ENCODE measurements at places on chromosomes 2 and 18.

DNA sequence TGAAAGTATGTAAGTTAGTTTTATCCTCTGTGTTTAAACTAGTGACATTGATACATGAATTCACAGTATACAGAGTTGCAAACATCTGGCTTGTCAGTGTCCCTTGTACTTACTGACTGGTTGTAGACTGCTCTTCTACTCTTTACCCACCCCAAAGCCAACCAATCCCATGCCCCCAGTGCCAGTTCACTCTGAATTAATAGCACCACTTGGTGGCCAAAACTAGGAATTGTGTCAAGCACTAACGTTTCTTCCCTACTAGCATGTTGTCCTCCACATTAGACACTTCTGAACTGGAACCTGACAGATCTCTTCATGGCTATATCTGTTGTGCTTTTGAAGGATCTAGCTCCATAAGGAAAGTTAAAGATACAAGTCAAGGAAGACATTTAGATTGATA, 27.2 kb upstream of the OTX1 start:
- DNase-seq = no peak

- DNase-seq = no peak
Measured at GRCh38 chr2:12504443-12504842, 212.3 kb upstream of the TRIB2 start.

- no peak for DNase-seq
Measured at GRCh38 chr2:101479328-101479727, 4.4 kb upstream of the RFX8 start.

GRCh38 chr2:150977296-150977695, 284.4 kb downstream of the RBM43 start:
- no peak for DNase-seq

DNA sequence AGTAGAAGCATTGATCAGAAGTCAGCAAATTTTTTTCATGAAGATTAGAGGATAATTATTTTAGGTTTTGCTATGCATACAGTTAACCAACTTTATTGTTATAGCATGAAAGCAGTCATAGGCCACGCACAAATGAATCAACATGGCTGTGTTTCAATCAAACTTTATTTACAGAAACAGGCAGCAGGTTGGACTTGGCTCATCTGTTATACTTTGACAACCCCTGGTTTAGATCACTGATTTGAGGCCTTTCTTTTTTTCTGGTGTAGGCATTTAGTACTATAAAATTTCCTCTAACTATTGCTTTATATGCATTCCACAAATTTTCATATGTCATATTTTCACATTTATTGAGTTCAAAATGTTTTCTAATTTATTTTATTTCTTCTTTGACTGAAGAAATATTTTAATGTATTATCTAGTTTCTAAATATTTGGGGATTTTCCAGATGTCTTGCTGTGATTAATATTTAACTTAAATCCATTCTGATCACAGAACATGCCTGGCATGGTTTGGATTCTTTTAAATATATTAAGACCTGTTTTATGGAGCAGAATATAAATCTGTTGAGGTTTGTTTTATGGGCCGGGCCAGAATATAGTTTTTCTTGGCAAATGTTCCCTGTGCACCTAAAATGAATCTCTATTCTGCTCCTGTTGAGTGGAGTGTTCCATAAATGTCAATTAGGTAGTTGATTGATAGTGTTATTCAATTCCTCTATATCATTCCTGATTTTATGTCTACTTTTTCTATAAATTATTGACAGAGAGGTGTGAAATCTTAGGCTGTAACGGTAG, 116.3 kb upstream of the KLHL29 start:
- DNase-seq = no peak

DNA sequence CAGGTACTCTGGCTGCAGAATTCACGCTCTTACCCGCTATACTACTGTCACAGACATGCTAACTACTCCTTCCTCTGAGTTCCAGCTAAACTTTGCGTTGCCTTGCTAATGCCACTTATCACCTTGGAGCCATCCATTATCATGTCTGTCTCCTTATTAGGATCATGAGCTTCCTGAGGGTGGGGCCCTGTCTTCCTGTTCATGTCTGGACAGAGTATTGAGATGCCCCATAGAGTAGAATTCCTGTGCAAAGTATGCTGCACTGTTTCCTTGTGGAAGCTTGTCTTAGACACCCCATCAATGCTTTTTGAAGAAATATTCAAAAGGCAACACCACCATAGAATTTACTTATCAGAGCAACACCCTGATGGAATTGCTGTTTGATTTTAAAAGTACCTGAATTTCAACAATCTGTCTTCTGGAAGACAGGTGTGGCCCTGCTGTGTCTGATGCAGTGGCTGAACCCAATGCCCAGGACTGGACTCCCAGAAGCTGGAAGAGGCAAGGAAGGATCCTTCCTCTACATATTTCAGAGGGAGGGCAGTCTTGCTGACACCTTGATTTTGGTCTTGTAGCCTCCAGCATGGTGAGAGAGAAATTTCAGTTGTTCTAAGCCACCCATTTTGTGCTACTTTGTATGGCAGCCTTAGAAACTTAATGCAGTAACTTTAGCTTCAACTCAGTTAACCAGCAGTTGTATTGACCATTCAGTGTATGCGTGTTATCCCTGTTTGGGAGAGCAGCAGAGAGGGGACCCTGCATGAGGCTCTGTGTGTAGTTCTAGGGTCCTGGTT, 5.6 kb downstream of the LAMA3 start:
- no peak for DNase-seq

DNA sequence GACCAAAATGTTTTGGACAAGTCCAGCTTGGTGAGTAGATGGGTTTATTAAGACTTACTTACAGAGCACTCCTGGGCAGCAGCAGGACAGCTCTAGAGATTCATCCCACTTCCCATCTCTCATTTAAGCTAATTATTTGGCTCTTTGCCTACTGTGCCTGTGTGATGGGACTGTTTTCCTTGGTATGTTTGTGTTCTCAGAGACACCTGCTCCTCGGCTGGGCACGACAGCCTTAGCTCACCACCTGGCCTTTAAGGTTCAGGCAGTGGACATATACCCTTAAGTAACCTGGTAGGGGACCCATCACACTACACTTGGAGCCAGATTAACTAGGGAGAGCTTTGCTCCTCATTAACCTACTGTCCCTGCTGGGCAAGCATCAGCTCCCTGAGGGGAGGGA, 41.7 kb upstream of the EFEMP1 start:
- DNase-seq = no peak

DNA sequence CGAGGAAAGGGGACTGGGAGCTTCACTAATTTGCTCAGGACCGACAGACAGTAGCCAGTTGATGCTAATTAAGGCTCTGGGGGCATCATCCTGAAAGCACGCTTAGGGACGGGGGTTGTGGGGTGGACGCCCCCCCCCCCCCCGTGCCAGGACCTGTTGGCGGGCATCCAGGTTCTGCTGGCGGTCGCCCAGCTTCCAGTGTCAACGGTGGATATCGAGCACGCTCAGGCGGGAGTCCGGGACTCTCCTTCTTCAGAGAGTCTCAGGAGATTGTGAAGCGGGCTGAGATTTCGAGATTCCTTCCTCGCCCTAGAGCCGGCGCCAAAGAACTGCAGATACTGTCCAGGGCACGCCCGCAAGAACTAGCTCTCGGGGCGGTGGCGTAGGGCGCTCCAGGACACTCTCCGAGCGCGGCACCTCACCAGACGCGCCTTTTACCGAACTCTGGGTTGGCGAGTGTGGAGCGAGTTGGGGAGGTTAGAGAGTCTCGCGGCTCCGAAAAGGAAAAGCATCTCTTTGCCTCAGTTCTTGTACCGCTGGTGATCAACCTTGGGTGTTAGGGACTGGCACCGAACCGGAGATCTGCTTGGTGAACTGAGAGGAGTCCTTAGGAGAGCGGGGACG, 5.6 kb downstream of the RAX start:
- DNase-seq = no peak

- DNase-seq = no peak
Measured at GRCh38 chr2:67930156-67930555, 132.6 kb downstream of the C1D start.

DNA sequence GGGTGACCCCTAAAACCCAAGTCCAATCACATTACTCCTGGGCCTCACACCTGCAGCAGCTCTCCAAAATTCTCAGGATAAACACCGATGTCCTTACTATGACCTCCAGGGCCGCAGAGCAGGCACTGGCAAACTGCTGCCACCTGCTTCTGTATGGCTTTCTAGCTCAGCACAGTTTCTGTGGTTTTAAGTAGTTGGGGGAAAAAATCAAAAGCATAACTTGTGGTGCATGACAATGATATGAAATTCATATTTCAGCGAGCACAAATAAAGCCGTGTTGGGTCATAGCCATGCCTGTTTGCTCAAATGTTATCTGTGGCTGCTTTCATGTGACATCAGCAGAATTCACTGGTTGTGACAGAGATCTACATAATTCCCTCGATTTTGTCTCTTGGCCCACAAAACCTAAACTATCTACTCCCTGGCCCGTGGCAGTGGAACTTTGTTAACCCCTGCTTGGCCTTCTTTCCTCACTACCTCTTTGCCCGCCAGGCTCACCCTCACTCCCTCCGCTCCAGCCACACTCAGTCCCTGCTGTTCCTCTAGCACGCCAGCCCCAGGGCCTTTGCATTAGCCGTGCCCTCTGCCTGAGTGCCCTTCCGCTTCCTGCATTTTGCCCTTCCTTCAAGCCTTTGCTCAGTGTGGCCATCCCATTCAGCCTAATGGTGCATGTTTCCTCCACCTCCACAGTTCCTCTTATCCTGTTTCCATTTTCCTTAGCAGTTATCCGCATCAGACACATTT, 108.3 kb downstream of the AGAP1 start:
- no peak for DNase-seq

DNA sequence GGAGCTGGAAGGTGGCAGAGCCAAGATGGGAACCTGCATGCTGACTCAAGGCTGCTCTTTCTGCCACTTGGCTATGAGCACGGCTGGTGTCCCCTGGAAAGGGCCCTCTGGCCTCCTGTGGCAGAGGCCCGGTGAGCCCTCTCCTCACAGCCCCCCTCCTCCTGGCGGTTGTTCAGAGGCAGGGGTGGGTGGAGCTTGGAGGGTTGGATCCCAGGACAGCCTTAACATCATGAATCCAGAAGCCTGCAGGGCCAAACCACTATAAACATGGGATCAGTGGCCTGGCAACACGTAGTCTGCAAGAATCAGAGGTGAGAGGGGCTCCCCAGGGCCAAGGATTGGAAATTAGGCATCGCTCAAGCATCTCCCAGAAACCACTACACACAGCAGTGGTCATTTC, 48.5 kb upstream of the LOXHD1 start:
- no peak for DNase-seq

DNA sequence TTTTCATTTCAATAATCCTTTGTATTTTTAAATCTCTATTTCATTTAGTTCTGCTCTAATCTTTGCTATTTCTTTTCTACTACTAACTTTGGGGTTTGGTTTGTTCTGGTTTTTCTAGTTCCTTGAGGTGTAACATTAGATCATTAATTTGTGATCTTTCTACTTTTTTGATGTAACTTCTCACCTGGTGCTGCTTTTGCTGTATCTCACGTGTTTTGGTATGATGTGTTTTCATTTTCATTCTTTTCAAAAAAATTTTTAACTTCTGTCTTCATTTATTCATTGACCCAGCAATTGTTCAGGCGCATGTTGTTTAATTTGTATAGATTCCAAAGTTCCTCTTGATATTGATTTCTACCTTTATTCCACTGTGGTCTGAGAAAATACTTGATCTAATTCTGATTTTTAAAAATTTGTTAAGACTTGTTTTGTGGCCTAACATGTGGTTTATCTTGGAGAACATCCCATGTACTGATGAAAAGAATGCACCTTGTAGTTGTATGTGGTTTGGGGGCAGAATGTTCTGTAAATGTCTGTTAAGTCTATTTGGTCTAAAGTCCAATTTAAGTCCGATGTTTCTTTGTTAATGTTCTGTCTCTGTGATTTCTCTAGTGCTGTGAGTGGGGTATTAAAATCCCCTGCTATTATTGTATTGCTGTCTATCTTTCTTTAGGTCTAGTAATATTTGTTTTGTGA, 17.3 kb upstream of the MALT1 start:
- no peak for DNase-seq

GRCh38 chr2:205682971-205683501, 735 bp downstream of the NRP2 start:
- no peak for DNase-seq

- DNase-seq = no peak
Measured at GRCh38 chr2:176074919-176075425, 8.8 kb downstream of the EVX2 start.

GRCh38 chr18:70643812-70644211, 355.0 kb downstream of the SOCS6 start:
- DNase-seq = no peak

DNA sequence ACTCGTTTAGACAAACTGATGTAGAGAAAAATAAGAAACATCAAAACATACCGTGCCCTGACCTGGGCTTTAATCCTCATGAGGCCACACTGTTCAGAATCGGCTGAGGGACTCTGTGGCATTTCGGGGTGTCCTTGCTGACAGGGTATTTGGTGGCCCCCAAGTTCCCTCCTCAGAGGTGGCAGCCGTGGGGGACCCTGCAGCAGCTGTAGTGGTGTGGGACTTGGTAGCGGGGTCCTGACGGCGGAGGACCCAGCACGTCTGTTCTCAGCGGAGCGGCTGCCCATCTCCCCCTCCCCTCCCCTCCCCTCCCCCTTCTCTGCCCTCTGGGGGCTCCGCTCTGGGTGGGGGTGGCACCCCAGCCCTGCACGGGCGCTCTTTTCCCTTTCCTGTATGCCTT, 18.4 kb downstream of the KCNG2 start:
- no peak for DNase-seq

DNA sequence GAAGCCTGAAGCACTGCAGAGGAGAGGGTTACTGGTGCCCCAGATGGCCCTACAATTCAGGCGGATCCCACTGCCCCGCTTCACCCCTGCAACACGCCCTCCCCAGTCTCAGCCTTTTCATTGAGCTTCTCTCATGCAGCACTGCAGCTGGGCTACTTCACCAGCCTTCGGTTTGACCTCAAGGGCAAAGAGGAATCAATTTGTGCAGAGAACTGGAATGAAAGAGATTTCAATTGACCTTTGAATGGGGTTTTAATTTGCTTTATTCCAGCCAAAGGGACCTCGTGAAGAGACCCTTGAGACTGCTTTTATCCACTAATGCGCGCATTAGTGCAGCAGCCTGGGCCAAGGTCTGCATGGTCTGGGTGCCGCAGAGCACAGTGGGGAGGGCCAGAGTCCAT, 8.8 kb upstream of the POMC start:
- DNase-seq = no peak

GRCh38 chr18:31478688-31479087, 19.3 kb upstream of the DSG2 start:
- no peak for DNase-seq

DNA sequence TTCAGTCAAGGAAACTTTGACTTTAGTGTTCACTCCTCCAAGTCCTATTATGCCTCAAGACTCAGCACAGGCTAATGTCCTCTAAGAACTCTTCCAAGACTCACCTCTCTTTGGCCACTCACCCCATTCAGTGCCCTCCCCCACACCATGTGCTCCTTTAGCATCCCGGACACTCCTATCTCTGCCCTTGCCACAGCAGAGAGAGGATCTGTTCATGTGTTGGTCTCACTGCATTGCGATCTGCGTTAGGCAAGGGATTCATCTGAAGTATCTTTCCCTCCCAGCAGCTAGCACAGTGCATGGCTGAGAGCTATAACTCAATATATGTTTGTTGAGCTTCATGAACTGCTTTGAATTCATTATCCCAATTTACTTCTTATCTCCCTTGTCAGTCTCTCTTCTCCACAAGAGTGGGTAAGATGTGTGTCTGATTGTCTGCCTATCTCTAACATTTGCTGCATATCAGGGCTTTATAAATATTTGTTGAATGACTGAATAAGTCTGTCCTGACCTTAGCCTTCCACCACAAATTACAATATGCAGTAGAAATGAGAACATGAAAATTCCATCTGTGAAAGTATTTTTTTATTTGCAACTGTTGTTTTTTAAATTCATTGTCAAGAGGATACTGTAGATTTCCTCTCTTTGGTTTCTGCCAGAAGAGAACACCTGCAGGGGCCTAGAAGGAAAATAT, 179.9 kb upstream of the NCKAP5 start:
- no peak for DNase-seq
